GM13977 (cell line): ENCODE measurements at places on chromosomes 2 and 18.

DNA sequence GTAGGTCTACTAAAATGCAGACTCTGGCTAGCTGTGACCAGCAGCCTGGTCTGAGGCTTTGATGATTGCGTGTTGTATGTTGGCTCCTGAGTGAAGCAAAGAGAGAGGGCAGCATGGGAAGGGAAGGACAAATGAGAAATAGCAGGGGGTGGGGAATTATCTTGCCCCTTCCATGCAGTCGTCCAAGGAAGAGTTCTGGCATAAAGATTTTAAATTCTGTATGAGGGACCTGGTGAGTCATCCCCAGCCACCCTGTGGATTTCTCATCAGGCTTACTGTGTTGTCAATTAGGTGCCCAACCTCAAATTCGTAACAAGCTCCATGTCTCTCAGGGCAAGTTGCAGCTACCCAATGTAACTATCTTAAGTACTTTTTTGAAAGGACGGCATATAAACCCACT, 72.1 kb upstream of the NOSTRIN start:
- no peak for DNase-seq

DNA sequence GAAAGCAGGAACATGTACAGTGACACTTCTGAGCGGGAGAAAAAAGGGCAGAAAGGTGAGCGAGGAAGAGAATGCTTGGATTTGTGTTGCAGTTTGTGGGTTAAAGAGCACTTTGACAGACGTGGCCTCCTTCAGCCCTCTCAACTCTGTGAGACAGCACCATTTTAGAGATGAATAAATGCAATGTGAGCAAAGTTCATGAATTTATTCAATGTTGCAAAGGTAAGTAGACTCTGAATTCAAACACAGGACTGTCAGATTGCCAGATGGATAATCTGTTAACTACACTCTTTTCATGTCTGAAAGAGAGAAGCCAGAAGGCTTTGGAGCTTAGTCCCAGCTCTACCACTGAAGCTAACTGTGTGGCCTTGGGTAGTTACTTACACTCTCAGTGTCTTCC, 47.7 kb downstream of the BOD1L2 start:
- DNase-seq: no peak

DNA sequence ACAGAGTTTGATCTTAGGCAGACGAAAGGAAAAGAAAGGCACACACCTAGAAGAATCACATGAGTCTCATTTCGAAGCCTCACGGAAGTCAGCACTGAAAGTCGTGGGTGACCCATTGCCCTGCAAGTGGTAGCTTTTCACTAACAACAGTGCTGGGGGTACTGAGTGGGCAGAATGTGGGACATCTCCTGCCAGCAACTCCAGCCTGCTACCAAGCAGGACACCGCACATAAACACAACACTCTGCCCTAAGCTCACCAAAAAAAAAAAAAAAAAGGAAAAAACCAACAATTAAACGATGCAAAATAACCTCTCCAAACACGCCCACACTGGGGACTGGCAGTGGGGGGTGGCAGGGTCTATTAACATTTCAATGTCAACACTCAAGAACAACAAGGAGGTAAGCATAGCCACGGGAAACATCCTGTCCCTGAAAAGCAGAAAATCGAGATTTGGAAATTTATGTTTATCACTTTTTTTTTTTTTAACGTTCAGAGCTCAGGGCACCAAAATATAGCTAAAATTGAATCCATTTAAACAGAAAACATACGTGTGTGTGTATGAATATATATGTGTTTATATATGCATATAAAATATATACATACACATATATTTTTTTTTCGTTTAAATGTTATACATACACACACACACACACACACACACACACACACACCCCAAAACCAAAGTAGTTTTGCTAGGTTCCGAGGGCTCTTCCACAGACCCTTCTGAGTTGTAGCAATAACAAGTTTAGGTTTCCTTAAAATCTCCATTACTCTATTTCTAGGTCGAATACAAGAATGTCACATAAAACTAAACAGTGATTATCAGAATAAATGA, 2.2 kb downstream of the INO80D start:
- peak; percentile 42 for DNase-seq

DNA sequence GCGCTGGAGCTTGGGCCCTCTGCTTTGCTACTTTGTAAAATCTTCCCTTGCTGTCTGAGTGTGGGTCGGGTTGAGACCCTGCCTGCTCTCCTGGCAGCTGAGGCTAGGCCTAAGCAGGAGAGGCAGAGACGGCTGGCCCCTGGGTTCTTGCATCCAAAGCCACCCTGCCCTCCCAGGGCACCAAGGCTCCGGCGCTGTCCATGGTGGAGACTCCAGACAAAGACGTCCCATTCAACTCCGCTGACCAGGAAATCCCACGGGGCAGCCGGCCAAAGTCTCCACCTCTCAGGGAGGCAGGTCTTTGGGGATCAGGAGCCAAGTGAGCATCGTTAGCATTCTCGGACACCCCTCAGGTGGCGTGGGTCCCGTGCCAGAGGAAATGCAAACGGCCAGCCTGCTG, 2.6 kb upstream of the PRLH start:
- DNase-seq: no peak

DNA sequence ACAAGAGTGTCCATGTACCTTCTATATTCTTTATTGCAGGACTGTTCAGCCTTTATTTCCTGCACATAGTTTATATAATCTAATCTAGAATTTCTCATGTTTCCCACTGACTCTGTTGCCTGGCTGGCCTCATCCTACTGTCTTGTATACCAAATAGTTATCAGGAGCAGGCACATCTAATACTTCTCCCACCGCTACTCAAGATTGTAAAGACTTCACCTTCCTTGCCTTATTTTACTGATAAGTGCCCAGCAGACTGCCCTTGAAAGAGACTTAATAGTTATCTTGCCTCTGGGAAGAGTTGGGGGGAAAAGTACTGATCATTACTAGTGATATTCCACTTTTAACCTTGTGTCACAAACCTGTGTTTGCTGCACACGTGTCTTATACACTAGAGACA, 26.1 kb upstream of the AAK1 start:
- DNase-seq: no peak

GRCh38 chr2:175097297-175097696, 70.7 kb downstream of the ATF2 start:
- no peak for DNase-seq

- DNase-seq: no peak
These were observed 12.9 kb upstream of the NFATC1 start for GRCh38 chr18:79382681-79383387.

DNA sequence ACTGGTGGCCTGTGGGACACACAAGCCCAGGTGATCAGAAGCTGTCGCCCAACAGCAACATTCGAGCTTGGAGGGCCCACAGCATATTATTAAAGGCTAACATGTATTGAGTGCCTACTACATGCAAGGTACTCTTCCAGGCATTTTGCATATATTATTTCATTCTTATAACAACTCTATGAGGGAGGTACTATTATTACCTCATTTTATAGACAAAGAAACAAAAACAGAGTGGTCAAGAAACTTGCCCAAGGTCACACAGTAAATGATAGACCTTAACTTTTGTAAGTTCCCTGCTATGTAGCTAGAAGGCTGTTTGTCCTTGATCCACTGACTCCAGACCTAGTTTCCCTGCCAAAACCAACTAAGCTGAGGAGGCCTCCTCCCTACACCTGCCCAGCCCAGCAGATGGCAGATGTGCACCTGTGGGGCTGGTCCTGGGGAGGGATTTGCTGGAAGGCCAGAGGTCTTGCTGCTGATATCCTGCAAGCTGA, 35.7 kb downstream of the KANSL3 start:
- no peak for DNase-seq

GRCh38 chr2:85922199-85922598, 33.4 kb upstream of the ST3GAL5 start:
- no peak for DNase-seq
